NB4 (cell line): ENCODE measurements at places on chromosomes 3 and 15.
A peak's percentile ranks its signal among the peaks of the same experiment; 100 is the strongest.

DNA sequence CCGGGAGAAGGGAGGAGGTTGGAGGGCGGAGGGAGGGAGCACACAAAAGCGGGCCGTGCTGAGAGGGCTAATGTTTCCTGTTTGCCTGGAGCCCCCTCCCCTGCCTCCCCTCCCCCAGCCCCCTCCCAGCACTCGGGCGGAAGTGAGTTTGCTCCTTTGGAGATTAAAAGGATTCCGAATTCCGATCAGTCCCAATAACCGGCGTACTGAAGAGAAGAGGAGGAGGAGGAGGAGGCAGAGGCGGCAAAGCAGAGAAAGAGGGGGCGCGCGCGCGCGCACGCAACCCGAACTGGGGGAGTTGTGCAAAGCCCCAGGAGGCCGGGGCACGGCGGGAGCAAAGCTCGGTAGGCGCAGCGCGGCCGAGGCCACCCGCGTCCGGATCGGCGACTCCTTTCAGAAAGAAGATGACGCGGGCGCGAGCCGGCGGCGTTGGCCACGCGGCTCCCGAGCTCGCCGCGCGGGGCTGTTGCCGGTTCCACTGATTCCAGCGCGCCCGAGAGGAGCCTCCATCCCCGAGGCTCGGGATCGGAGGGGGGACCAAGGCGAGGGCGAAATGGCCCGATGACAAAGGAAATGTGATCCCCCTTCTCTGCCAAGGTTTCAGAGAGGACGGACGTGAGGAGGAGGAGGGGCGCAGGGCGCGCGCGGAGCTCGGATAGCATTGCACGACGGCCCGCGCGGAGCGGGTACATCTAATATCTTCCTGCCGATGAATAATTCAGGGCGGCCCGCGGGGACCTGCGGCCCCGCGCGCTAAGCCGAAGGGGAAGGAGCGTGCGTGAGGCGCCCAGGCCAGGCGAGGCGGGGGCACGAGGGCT is 1.1 kb upstream of the TRIM71 start:
- peak; percentile 82 for DNase-seq

- peak; percentile 35 for DNase-seq
These were observed 187.4 kb upstream of the LINGO1 start for GRCh38 chr15:77819851-77820728.

DNA sequence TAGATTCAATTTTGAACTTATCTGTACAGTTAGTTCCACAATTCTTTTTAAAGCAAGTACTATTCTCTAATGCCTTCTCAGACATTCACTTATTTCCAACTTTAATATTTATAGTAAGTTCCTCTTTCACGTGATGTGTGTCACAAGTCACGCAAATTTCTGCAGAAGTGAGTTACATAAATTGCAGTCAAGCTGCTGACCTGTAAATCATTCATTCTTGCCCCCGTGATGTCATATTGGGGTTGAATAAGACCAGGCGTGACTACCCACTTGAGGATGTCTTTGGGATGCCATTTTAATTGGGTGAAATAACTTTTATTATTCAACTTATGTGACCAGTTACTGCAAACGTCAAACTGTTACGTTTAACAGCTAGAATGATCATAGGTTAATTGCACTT is 15.1 kb downstream of the PPARG start:
- peak; percentile 47 for DNase-seq

DNA sequence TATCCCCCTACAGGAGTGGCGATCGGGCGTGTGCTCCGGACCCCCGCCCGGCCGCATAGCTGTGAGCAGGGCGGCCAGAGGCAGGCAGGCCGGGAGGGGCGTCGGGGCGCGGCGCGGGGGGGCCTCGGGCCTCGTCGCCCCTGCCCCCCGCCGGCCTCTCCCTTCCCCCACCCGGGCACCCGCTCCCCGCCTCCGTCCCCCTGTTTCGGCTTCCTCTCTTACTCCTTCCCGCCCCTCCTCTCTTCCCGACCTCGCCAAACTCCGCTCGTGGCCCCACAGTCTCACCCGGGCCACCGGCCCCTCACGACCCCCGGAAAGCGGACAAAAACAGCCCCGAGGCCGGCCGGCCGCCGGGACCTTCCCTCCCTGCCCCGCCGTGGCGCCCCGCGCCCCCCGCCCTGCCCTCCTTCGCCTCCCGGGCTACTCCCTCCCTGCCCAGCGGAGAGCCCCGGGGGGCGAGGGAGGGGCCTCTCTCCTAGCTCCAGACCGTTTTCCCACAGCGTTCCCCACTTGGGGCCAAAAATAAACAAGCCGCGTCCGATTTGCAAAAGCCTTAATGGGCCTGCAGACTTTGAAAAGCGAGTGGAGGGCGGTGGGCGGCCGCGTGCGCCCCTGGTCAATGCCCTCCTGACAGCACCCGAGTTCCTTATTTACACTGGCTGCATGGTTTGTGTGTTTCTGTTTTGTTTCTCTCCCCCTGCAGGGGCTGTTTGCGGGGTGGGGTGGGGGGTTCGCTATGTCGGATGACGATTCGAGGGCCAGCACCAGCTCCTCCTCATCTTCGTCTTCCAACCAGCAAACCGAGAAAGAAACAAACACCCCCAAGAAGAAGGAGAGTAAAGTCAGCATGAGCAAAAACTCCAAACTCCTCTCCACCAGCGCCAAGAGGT is 1.0 kb downstream of the UBE2E1 start:
- DNase-seq = peak; percentile 60

DNA sequence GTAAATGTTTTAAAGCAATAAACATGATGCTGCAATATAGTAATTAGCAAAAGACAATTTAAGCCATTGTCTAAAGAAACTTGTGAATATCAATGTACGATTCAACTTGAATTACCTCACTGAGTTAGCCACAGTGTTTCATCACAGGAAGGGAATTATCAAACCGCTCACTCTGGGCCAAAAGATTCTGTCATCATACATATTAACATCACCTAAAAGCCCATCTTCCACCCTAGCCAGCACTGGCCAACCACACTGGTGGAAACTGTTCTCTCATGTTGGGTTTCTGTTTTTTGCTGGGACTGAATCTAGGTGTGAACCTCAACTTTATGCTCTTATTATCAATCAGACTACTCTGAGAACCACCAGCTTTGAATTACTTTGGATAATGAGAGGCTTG is 497.7 kb upstream of the THBS1 start:
- DNase-seq = peak; percentile 79

DNA sequence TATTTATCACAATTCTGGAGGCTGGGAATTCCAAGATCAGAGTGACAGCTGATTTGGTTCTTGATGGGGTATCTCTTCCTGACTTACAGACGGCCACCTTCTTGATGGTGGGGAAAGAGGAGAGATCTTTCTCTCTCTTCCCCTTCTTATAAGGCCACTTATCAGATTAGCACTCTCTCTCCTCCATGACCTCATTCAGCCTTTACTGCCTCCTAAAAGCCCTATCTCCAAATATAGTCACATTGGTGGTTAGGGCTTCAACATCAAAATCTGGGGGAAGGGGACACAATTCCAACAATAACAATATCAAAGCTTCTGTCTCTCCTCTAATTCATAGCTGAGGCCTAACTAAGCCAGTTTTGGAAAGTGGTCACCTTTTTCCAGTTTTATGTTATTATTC is 91.7 kb upstream of the MBNL1 start:
- no peak for DNase-seq

DNA sequence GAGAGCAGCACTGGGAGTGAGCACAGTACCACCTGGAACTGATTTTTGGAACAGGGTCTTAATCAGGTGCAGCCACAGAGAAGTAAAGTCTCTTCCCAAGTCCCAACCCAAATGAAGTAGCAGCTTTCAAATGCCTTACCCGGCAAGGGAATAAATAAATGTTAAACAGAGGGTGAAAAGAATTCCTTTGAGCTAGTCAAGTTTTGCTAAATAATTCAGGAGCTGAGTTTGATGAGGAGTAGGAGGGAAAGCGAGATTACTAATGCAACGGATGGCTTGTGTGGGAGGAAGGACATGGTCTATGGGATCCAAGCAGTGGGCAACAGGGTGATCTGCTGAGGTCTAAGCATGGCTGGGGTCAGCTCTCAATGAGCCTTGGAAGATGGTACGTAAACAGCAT is 204.5 kb upstream of the ST8SIA2 start:
- DNase-seq = no peak

DNA sequence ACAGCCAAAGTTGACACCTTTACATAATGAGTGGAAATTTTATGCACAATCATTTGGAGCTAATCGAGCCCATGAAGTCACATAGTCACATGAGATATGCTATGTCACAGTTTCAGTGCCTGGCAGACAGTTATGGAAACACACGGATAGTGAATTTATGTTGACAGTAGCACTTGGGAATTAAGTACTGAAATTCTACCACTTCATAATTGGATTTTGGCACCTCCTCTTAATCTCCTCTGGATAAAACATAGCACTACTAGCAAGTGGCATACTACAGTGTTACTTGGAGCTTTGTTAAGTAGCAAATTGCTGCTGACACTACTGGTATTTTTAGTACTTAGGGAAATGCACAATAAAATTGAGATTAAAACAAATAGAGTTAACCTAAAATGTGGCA is 1679.4 kb downstream of the OTOL1 start:
- no peak for DNase-seq

DNA sequence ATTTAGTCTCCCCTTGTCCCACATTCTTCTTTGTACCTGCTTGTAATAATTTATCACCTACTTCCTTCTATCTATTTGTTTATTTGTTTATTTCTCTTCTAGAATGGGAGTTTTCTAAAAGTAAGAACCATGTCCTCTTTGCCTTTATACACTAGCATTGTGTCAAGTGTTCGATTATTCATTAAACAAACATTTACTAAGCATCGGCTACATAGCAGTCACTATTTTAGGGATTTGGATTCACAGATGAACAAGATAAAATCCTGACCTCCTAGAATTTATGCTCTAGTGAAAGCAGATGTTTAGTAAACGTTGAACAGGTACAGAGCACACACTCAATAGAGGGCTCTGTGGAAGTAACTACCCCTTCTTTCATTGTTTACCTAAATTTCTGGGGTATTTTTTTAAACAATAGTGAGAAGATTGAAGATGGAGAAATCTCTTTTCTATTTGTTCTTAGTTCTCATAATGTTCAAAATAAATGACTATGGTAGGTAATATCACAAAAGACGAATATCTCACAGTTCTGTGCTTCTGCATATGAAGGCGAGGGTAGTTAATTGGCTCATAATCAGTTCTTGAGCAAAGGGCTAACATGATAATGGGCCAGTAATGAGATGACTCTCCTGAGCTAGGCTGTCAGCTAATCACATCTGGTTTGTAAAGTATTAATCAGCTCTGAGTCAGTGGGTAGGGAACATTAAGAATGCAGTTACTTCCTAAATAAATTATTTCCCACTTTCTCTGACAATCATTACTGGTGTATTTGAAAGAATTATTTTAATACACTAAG is 111.9 kb downstream of the SLC9A9 start:
- no peak for DNase-seq
